ENCODE measurements at places on chromosomes 5 and 9.

GRCh38 chr5:87069974-87070608 is 197.6 kb upstream of the RASA1 start:
- DNase-seq: no peak

DNA sequence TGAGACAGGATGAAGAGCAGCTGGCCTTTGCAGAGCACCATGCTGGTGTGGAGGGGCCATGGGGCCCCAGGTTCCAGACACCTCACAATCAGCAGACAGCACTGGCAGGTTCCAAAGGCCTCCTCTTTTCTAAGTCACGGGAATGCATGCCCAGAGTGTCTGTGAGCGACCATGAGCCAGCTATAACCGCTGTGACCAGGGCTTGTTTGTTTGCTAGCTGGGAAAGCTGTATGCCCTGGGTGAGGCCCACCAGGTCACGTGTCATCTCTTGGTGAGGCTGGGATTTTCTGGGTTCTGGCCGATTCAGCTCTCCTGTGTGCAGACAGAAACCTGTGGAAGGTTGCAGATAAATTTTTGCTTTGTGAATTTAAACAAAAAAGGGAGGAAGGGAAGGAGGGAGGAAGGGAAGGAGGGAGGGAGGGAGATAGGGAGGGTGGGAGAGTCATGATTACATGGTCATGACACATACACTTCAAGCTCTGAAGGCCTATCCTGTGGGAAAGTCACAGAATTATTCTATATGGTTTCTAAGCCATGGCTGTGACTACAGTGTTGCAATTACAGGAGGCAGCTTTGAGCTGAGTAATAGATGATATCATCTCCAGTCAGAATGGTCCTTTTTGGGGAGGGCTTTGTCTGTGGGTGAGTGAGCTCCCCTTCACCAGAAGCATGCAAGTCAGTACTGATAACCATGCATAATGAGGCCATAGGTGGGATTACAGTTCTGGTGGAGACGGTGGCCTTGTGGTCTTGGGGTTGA is 37.2 kb downstream of the PAPPA start:
- no peak for DNase-seq

GRCh38 chr9:116030517-116030916 is 123.1 kb upstream of the PAPPA start:
- no peak for DNase-seq

- no peak for DNase-seq
Measured at GRCh38 chr5:2200261-2200950, 317.7 kb upstream of the IRX4 start.

- DNase-seq: no peak
Measured at GRCh38 chr5:14628346-14628745, 36.2 kb upstream of the OTULIN start.

GRCh38 chr9:79812099-79812498 is 240.3 kb downstream of the TLE4 start:
- DNase-seq: no peak

DNA sequence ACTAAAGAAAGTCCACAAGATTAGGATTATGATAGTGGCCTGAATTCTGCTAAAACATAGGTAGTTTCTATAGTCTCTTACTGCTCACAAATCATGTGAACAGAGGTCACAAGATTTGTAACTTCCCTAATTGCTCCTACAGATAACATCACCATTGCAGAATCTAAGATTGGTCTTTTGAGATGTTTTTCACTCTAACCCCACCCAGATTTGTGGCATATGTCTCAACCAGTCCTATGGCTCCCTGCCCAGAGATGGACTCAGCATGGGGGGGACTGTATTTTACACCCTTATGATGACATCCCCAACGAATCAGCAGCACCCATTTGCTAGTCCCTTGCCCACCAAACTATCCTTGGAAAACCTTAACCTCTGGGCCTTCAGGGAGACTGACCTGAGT is 1046.2 kb downstream of the CDH12 start:
- DNase-seq: no peak

GRCh38 chr5:115963566-115963965 is 1.3 kb downstream of the LVRN start:
- no peak for DNase-seq

DNA sequence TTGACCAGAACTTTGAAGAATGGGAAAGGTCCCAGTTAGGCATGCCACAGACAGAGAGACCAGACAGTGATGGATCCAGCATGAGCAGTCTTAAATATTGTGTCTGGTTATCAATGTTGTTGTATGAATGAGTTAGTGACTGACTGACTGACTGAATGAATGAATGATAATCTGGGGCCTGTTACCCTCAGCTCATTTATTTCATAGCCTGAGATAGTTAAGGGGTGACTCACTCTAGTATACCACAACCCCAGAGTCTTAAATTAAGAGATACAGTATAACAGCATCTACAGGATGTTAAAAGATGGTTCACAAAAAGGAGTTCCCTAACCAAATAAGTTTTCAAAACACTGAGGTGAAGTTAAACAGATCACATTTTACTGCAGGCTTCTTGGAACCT is 133.5 kb downstream of the SGCD start:
- DNase-seq: no peak

- DNase-seq: no peak
Measured at GRCh38 chr9:89174291-89174690, 4.3 kb downstream of the SHC3 start.

All from NCI-H2227 treated with DMSO at 0.1 percent for 48 hours (cell line).